ENCODE measurements at places on chromosomes 6 and 20. TPM values are rescaled to one million over a fixed set of nuclear protein-coding genes. Genes with fewer than 3 reads are reported as not detected.

DNA sequence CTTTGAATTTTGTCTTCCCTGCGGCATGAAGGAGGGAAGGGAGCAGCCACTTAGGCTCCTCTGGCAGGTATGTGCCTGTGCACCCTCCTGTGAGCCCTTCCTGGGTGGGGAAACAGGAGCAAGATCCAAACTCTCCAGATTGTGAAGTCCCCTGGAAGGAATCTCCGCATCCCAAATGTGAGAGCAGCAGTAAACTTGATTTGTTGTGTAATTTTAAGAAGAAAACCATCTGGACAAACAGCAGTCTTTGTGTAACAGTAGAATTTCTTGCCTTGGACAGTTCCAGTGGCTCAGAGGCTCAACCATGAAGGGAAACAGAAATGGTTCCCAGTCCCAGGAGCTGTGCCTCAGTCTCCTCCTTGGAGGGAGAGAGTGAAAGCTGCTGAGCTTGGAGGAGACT, 39.7 kb downstream of the CDH26 start:
- H3K36me3 ChIP-seq, result no peaks in the 10 kb centered on the region
- no peak for DNase-seq
- no peak overlapping the region for H3K27ac ChIP-seq
- no peaks in the 10 kb centered on the region for H3K27me3 ChIP-seq

DNA sequence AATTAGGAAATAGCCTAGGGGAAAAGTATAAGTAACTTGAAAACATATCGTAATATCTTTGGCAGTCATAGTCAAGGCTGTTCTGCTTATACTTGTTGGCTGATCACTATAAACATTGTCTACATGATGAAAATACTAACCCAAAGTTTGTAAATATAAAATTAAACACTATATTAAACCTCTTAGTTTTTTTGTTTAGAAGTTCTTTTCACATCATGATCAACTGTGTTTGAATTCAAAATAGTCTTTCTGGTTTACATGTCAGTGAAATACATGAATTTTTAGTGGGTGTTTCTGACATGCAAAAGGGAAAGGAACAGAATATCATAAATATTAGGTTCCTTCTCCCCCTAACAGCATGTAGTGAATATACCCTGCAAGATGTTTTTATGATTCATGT, 43.5 kb downstream of the ADGRG6 start:
- H3K27ac ChIP-seq, result no peak overlapping the region
- H3K4me3 ChIP-seq, result no peak overlapping the region
- H3K4me1 ChIP-seq, result no peaks in the 10 kb centered on the region
- DNase-seq, result no peak

DNA sequence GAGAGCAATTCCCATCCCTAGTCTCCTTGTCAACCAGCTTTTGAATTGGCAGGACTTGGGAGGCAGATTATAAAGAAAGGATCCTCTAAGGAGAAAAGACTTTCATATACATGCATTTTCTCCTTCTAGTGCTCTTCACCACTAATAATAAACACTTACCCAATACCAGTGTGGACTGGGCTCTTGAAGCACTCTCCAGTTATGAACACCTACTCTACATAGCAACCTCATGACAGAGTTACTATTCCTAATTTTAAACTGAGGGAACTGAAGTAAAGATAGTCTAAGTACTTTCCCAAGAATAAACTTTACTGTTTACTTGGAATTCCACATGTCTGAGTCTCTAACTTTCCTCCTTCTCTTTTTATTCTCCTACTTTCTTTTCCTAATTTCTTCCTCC, 4.8 kb downstream of the COL9A1 start:
- no peaks in the 10 kb centered on the region for H3K27me3 ChIP-seq
- no peak for DNase-seq
- no peak overlapping the region for H3K4me3 ChIP-seq
- no peaks in the 10 kb centered on the region for H3K4me1 ChIP-seq
- H3K27ac ChIP-seq, result no peak overlapping the region
- H3K36me3 ChIP-seq, result no peaks in the 10 kb centered on the region

GRCh38 chr6:13286181-13286580, 42.2 kb downstream of the TBC1D7 start:
- H3K27ac ChIP-seq, result no peak overlapping the region
- no peak for DNase-seq
- no peak overlapping the region for H3K4me3 ChIP-seq
- no peaks in the 10 kb centered on the region for H3K4me1 ChIP-seq
- no peaks in the 10 kb centered on the region for H3K27me3 ChIP-seq

Gene HLA-DPB1
- total RNA-seq, result 32.3 TPM

Gene RSPH4A
- 0.52 TPM for total RNA-seq

Gene MUC22
- total RNA-seq, result not detected

DNA sequence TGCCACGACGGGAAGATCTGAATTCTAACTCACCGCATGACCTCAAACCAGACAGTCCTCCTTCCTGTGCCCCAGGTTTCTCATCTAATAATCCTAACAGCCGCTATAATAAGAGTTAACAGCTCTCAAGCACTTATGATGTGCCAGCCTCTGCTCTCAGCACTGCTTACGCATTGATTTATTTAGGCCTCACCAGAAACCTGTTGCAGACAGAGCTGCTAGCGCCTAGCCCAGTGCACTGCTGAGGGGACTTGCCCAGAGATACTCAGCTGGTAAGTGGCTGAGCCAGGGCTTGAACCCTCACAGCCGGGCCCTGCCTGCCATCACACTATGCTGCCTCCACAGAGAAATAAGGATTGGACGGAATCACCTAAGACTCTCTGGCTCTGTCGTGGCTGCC, 37.7 kb downstream of the GRM4 start:
- H3K27ac ChIP-seq, result no peak overlapping the region
- no peak for DNase-seq
- no peaks in the 10 kb centered on the region for H3K36me3 ChIP-seq
- no peaks in the 10 kb centered on the region for H3K4me1 ChIP-seq
- H3K27me3 ChIP-seq, result no peaks in the 10 kb centered on the region

- no peak overlapping the region for H3K27ac ChIP-seq
- no peak overlapping the region for H3K4me3 ChIP-seq
- no peak for DNase-seq
- H3K36me3 ChIP-seq, result no peaks in the 10 kb centered on the region
- H3K27me3 ChIP-seq, result no peaks in the 10 kb centered on the region
Measured at GRCh38 chr6:126937426-126937825, 181.0 kb upstream of the RSPO3 start.

DNA sequence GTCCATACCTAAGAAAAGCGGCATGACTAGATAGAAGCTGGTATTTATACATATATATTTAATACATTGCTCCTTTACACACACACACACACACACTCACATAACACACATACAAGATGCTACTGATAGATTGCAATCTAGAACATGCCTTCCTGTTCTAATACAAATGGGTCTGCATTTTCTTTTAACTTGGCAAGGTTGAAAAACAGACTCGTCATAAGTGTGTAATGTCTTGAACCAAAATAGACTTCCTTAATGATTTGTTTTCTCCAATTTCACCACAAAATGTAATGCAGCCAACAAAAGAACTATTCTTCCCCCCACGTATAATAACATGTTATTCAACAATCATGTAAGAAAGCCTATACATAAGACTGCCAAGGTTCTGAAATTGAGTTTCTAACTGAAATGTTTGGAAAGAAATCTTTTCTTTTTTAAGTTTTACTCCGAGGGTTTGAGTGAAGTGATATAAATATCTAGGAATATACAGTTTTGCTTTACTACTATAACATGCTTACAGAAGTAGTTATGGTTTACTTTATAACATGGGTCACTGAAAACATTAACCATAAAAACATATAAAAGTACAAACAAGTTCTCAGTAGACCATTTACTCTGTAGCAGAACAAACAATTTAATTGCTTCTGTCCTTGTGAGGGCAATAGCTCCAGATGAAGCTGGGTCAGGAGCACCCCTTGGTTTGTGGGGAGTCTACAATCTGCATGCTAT, 207.5 kb downstream of the FOXC1 start:
- DNase-seq, result no peak
- H3K27ac ChIP-seq, result no peak overlapping the region
- no peaks in the 10 kb centered on the region for H3K36me3 ChIP-seq

- DNase-seq, result no peak
- no peaks in the 10 kb centered on the region for H3K36me3 ChIP-seq
- no peak overlapping the region for H3K4me3 ChIP-seq
Measured at GRCh38 chr6:20660534-20660933, 126.3 kb downstream of the CDKAL1 start.

- no peaks in the 10 kb centered on the region for H3K4me1 ChIP-seq
- DNase-seq, result no peak
- no peaks in the 10 kb centered on the region for H3K36me3 ChIP-seq
- no peak overlapping the region for H3K27ac ChIP-seq
- H3K27me3 ChIP-seq, result no peaks in the 10 kb centered on the region
Measured at GRCh38 chr6:27059621-27060425, 187.7 kb upstream of the PRSS16 start.

DNA sequence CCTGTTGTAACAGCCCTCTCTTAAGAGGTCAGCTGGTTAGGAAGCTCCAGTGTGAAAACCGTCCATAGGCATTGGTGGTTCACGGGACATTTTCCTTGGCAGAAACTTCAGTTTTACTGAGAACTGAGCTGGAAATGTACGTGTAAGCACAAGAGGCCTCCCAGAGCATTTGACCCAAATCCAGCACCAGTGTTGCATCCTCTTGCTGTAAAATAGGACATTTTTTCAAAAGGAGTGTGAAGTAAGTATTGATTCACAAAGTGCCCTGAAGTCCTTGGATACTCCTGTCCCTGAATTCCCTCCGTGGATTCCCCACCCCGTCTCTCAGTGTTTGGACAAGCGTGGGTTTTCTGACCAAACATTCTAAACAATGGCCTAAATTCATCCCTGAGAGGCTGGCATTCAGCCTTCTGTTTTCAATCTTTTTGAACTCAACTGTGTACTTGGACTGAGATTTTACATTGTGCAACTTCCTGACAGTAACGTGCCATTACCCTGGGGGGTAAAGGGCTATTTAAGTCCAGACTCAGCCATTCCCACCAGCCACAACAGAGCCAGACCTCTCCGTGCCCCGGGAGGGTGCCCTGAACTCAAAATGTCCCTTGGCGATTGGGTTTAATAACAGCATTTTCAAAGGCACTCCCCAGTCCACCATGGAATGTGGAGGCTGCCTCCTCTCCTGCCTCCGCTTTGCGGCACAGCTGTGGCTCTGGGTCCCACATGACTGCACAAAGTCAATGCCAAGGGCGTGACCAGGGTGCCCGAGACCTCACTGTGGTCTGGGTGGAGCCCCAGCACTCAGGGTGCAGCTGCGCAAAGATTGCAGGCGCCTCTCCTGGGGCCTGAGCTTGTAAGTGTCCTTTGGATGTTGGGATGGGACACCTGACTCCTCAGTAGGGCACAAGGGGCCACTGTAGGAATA, 92.7 kb upstream of the AFDN start:
- H3K4me1 ChIP-seq, result no peaks in the 10 kb centered on the region
- no peaks in the 10 kb centered on the region for H3K36me3 ChIP-seq
- no peak overlapping the region for H3K27ac ChIP-seq
- DNase-seq, result no peak
- H3K4me3 ChIP-seq, result no peak overlapping the region
- no peaks in the 10 kb centered on the region for H3K27me3 ChIP-seq

- H3K4me1 ChIP-seq, result no peaks in the 10 kb centered on the region
- H3K27ac ChIP-seq, result no peak overlapping the region
- DNase-seq, result no peak
- no peak overlapping the region for H3K4me3 ChIP-seq
- H3K36me3 ChIP-seq, result no peaks in the 10 kb centered on the region
Measured at GRCh38 chr6:169263836-169264608, 10.4 kb upstream of the THBS2 start.
